Esophagus mucosa (tissue), 1 donor: ENCODE measurements at places on chromosomes 3 and 15. TPM values are rescaled to one million over a fixed set of nuclear protein-coding genes. Genes with fewer than 3 reads are reported as not detected.

The ENTPD3 gene
- 9.2 TPM for total RNA-seq

The CHL1 gene
- 10.0 TPM for total RNA-seq

The SLC2A2 gene
- not detected for total RNA-seq

The THOC7 gene
- 70.6 TPM for total RNA-seq

The PTX3 gene
- 0.16 TPM for total RNA-seq

The IMP3 gene
- total RNA-seq: 68.1 TPM

The VILL gene
- 6.1 TPM for total RNA-seq
